NCI-H1436 treated with DMSO at 0.1 percent for 48 hours (cell line): ENCODE measurements at places on chromosomes 6 and 20.

DNA sequence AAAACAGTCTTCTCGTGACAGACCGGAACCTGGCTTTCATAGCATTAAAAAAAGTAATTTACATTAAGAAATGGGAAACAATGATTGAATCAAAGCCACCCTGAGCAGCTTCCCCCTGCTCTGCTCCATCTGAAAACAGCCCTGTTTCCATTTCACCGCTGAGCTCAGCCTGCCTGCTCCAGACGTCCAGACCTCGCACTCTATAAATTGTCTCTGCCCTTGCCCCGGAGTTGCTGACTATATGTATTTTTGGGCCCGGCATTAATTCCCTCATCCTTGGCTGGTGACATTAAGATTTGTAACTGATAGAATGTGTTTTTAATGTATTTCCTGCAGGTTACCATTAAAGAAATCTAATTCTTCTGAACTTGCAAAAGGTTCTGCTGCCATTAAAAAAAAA is 22.7 kb upstream of the TCP11 start:
- DNase-seq = no peak

DNA sequence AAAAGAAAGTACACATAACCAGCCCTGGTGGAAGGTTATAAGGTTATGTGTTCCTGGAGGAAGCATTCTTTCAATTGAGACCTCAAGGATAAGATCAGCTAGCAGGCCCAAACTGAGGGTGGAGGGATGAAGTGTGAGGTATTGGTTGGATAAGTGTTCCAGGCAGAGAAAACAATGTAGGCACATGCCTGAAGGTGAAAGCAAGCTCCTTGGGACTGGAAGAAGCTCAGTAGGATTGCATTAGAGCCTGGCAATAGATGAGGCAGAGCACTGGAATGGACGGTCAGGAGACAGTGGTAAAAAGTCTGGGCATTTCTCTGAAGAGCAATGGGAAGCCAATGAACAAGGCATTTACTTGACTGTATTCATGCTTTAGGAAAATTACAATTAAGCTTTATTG is 89.9 kb upstream of the SHLD1 start:
- no peak for DNase-seq

DNA sequence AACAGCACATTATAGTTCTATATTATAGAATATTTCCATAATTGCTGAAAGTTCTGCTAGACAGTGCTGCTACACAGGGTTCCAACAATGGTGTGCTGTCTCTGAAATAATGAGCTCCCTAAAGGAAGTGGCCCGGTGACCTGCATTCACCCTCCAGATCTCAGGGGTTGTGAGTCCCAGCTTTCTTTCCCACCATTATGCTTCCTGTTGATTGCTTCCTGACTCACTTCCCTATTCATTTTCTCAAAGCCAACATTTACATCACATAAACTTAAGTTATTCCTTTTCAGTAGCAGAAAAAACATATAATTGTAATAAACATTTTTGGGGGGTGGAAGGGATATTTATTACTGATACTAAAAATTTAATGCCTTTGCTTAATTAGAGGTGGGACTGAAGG is 12.9 kb upstream of the CCN6 start:
- no peak for DNase-seq

GRCh38 chr6:148223424-148223842 is 119.2 kb upstream of the SASH1 start:
- no peak for DNase-seq

- DNase-seq = no peak
These were observed 27.8 kb downstream of the PAQR8 start for GRCh38 chr6:52389626-52390360.

DNA sequence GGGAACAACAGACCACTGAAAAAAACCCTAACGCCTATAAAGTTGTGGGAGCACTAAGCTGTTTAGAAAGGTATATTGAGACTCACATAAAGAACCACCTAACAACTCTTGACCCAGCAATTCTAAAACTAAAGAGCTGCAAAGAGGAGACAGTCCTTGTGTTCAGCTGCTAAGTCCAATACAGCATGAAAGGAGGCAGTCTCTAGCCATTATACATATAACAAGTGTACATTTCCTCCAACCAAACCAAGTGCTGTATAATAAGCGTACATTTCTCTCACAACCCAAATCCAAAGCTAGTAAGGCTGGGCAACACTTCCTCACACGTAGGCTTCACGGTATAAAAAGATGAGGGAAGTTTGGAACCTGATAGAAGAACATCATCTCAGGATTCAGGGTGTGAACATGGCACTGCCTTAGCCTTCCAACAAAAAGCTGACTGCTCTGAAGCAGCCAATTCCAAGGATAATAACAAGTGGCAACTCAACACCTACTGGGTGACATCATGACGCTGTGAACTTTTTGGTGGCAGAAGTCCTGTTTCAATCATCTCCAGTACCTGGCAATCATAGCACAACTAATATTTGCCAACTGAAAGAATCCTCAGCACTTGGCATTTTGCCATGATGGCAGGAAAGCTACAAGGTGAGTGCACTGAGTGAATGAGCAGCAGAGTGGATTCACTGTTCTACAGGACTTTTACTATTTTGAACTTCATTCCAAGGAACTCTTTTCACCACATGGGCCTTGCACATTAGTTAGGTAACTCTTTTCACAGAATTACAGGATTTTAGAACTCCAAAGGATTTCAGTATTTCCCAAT is 16.6 kb downstream of the TBC1D20 start:
- no peak for DNase-seq

DNA sequence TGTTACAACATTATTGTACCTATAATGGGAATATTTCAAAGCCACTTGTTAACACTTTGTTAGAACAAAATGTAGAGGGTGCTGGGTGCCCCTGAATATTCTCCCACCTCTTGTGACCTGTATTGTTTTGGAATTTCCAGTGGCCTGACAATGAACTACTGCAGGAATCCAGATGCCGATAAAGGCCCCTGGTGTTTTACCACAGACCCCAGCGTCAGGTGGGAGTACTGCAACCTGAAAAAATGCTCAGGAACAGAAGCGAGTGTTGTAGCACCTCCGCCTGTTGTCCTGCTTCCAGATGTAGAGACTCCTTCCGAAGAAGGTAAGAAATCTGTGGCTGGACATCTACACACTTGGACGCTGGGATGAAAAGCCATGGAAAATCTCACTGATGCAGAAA is 28.9 kb downstream of the PLG start:
- no peak for DNase-seq

DNA sequence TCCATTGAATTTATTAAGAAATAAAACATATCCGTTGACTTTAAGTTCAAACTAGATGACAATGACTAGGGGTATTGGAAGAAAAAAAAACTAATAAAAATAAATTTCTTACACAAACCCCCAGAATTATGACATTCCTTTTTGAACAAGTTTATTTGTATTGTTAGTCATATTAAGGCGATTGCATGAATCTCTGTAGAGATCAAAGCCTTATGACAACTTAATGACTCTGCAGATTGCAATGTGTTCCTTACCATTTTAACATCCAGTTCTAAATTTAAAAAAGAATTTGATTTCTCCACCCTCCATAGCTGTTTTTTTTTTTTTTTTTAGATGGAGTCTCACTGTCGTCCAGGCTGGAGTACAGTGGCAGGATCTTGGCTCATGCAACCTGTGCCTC is 189.8 kb upstream of the CEP162 start:
- no peak for DNase-seq

DNA sequence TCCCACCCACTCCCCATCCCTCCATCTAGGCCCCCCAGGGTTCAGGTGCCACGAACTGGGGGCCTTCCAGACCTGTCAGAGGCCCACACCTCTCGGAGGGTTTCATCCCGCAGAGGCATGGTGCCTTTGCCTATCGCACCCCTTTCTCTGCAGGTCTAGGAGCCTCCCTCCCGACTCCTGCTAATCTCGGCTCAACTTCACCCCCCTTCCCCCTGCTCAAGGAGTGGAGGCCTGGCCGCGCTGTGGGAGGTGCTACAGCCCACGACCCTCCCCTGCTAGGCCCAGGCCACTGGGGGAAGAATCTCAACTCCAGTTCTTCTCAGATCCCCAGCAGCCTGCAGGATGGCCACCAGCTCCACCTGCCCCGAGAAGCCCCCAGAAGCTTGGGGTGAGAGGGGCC is at the start of gene TULP1:
Gene TULP1, minus strand, starts transcription at position 157 of the 400 bp plus-strand sequence. Its CDS starts 38 bp downstream, at position 119.
- no peak for DNase-seq

- no peak for DNase-seq
These were observed 50.8 kb downstream of the PREP start for GRCh38 chr6:105352037-105352617.

DNA sequence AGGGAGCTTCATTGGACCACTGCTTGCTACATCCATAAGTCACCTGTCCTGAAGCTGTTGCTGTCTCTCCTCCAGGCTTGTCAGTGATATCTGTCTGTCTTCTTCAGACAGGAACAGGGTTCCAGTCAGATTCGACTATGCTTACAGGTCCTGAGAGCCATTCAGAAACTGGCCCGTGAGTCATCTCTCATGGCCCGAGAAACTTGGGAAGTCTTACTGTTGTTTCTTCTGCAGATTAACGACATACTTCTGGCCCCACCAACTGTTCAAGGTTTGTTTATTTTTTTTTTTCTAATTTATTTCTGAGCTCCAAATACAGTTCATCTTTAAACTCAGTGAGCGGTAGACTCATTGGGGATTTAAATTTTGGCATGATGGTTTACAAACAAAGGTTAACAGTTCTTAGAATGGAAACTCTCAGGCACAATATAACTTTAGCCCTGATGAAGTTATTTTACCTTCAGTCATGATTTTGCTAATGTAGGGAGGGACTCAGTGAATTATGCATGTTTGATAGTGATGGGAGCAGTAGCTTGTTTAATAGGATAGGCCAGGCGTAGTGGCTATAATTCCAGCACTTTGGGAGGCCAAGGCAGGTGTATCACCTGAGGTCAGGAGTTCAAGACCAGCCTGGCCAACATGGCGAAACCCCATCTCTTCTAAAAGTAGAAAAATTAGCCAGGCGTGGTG is 24.7 kb downstream of the RALGAPB start:
- DNase-seq = no peak

GRCh38 chr20:25073544-25073943 is 8.4 kb downstream of the VSX1 start:
- no peak for DNase-seq
